ENCODE measurements at places on chromosomes 5 and 9.

DNA sequence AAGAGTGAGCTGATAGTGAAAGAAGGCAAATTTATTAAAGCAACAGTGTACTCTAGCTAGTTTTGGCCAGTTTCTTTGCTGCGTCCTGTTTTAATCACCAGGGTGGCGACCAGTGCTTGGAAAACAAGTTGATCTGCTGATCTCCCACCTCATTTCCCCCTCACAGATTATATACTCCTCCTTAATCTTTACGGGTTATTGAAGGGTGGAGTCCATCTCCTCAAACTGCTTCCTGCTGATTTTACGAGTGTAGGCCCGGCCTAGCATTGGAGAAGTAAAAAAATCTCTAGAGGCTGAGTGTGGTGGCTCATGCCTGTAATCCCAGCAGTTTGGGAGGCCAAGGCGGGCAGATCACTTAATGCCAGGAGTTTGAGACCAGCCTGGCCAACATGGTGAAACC lies 14.0 kb upstream of the CFAP95 start:
- no peak for DNase-seq

DNA sequence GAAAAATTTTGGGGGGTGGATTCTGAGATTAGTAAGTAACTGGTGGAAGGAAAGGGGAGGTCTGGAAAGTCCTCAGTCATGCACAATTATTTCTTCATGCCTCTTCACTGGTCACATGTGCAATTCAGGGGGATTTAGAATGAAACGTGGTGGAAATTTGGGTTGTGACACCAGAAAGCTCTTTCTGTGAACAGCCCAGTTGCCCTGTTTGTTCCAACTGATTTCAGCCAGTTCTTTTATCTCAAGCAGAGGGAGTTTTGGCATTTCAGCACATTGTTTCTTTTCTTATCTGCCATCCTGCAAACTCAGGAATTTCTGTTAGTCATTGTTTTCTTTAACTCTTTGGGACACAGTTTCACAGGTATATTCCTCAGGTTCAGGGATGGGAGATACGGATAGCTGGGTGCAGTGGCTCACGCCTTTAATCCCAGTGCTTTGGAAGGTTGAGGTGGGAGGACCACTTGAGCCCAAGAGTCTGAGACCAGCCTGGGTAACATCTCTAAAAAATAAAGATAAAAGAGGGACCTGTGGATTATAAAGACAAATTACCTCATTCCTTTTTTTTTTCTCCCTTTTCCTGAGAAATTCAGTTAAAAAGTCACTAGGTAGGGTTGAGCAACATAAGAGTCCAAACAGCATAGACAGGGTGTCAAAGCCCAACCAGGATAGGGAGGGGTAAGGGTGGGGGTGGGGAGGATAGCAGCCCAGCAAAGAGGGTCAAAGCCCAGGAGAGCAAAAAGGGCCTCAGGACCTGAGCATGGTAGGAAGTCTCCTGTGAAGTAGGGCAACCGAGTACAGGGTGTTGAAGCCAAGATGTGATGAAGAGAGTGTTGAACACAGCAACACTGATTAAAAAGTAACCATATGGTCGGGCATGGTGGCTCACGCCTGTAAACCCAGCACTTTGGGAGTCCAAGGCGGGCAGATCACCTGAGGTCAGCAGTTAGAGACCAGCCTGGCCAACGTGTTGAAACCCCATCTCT lies 5.4 kb upstream of the B4GALT1 start:
- DNase-seq, result no peak

GRCh38 chr5:56827049-56827448 lies 11.7 kb downstream of the MAP3K1 start:
- no peak for DNase-seq

DNA sequence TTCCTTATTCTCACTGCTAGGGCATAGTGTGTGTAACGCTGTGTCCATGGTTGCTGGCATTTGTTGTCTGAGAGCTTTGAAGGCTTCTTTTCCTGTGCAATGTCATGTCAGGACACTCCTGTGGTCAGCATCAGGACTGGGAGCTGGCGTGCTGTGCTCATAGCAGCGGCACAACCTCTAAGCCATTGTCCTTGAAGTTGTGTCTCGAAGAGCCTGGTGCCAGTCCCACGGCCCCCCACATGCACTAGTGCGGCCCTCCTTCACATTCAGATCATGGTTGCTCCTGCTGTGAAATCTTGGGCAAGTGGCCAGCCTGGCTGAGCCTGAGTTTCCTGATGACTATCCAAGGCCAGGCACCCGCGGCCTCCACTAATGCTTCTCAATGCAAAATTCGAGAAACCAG lies 32.4 kb downstream of the PDZD2 start:
- DNase-seq, result no peak

DNA sequence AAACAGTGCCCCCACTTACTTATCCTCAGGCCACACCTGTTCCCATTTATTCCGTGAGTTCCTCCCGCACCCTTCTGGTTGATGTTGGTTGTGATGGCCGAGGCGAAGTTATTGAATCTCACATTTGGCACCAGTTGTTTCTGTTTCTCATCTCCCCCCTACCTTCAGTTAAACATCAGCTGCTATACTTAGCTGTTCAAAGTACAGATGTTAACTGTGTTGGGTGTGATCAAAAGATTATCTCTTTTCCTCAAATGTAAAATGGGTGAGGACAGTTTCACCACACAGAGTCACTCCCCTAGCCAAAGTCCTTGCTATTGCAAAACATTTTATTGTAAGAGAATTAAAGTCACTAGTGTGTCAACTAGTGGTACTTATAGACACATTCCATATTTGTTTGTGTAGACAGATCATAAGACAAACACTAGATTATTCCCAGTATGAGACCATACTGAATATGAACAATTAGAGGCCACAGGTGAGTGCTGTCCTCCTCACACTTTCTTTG lies 43.2 kb upstream of the PRSS3 start:
- no peak for DNase-seq

- no peak for DNase-seq
Measured at GRCh38 chr9:6543204-6543603, 102.3 kb downstream of the GLDC start.

Measured in AG10803 (cell line).